ENCODE measurements at places on chromosomes 5 and 9.

DNA sequence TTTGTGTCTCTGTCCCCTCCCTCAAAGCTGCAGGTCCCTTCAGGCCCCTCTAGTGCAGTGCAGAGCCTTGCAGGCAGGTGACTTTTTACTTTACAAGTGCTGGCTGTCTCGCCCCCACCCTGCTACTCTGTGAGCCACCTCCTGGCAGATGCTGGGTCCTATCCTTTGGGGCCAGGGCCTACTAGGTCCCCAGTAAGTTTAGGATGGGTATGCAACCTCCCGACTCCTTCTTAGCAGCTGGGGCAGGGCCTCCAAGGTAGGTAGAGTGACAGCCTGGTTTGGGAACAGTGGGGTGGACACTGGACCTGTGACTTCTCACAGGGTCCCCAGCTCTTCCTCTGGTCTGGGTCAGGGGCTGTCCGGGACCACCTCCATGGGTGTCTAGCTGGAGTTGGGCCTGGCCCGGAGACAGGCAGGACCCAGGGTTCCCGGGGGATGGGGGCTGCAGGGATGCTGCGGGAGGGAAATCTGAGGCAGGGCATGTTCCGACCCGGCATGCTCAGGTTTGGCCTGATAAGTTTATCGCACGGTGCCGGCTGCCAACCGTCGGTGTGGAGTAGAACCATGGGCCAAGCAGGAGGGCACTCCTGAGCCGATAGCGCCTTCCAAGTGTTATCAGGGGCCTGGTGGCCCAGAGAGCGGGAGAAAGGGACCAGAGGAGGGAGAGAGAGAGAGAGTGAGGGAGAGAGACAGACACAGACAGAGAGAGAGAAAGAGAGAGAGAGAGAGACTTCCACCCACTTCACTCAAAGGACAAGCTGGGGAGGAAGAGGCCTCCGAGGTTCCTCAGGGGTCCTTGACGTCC is 20.5 kb downstream of the GFI1B start:
- no peak for DNase-seq

DNA sequence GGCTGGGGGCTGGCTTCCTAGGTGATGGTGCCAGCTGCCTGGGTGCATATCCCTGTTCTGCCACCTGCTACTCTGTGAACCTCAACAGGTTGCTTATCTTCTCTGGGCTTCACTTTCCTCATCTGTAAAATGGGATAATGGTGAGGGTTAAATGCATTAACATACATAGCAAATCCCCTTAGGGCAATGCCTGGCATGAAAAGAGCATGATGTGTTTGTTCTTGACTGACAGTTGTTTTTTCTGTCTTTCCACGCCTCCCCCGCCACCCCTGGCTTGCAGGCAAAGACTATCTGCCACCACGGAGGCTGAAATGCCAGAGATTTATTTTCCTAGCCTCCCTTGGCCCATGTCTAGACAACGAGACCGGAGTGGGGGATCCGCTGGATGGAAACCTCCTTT is 280.5 kb downstream of the NSG2 start:
- DNase-seq = no peak

DNA sequence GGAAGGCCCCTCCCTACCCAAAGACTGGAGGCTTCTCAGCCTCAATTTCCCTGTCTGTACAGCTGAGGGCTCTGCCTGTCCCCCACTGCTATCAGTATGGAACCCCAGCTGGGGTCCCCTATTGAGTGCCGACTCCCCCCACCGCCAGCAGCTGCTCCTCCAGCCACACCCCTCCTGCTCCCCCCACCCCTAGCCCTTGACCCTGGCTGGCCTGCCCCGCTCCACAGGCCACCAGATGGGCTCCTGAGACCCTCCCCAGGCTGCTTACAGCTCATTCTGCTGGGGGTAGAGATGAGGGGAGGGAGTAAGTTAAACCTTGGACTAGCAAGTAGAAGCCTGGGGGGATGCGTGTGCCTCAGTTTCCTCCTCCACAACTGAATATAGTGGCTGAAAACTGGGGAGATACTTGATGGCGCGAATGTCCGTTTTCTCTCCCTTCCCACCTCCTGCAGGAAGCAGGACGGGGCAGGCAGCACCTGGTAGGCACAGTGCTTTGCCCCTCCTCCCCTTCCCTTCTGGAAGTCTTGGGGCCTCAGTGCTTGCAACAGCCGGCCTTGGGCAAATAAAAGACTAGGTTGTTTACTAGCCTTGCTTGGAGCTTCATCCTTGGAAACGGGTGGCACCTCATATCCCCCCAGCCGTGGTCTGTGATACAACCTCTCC is 19.1 kb downstream of the URM1 start:
- no peak for DNase-seq

DNA sequence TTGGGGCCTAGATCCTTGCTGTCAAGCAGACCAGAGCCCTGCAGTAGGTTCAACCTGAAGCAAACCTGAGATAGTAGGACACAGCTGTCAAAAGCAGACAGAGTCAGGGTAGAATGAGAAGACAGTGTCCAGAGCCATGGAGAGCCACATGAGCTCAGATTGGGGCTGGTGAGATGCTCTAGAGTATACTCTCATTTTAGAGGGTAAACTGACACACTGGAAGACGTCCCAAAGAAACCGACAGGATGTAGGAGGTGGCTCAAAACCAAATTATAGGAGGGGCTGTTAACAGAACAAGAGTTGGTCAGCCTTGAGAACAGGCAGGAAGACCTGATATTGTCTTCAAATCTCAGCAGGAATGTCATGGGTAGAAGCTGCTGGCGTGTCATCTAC is 11.5 kb downstream of the CCDC69 start:
- no peak for DNase-seq

- DNase-seq = no peak
Observed at GRCh38 chr9:36584620-36585460, 12.1 kb downstream of the MELK start.

DNA sequence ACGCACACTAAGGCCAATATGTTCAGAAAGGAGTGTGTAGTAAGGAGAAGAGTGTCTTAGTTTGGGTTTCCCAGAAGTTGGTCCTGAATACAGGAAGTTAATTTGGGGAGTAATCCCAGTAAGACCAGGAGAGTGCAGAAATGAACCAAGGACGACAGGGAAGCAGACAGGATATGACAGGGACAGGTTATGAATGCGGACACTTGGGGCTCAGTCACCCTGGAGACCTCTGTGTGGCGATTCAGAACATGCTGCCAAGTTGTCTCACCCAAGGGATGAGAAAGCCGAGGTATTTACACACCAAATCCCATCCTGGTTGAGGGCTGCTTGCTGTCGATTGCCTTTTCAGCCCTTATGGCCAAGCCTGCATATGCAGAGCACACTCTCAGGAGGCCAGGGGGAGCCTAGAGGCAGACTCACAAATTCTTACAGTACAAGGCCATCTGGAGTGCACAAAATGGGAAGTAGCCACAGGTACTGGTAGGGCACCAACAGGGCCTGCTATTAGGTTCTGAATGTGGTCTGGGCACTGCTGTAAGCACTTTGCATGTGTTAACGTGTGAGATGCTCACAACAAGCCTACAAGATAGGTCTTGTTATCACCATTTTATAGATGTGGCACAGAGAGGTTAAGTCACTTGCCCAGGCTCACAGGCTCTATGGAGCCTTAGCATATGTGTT is 233.1 kb upstream of the ANKRD55 start:
- no peak for DNase-seq

DNA sequence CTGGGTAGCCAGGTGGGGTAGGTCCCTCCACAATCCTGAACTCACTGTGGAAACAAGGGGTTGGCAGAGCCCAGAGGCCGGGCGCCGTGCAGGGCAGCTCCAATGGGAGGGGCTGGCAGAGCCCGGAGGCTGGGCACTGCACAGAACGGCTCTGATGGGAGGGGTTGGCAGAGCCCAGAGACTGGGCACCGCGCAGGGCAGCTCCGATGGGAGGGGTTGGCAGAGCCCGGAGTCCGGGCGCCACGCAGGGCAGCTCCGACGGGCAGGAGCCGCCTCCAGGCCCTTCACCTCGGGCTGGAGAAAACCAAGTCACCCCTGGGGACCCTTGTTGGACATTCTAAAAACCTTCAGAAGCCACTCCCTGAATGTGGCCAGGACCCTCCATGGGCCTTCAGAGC is 9.3 kb downstream of the NACC2 start:
- DNase-seq = no peak

DNA sequence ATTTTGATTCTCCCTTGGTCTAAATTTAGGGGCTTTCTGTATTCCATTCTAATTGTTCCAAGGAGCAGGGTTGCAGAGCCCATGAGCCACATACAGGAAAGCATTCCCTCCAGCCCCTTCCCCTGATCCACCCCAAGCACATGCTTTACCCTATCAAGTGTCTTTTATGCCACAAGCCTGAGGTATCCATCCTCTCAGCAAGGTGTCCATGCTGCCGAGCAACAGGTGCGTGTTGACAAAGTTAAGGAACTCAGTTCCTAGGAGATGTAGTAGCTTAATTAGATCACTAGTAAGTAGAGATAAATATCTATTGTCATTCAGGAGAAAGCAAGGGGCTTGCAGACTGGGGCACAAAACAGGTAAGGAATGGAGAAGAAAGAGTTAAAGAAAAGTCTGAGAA is 57.8 kb downstream of the FEM1C start:
- no peak for DNase-seq

- DNase-seq = no peak
Observed at GRCh38 chr5:111983459-111983858, 226.5 kb upstream of the NREP start.

DNA sequence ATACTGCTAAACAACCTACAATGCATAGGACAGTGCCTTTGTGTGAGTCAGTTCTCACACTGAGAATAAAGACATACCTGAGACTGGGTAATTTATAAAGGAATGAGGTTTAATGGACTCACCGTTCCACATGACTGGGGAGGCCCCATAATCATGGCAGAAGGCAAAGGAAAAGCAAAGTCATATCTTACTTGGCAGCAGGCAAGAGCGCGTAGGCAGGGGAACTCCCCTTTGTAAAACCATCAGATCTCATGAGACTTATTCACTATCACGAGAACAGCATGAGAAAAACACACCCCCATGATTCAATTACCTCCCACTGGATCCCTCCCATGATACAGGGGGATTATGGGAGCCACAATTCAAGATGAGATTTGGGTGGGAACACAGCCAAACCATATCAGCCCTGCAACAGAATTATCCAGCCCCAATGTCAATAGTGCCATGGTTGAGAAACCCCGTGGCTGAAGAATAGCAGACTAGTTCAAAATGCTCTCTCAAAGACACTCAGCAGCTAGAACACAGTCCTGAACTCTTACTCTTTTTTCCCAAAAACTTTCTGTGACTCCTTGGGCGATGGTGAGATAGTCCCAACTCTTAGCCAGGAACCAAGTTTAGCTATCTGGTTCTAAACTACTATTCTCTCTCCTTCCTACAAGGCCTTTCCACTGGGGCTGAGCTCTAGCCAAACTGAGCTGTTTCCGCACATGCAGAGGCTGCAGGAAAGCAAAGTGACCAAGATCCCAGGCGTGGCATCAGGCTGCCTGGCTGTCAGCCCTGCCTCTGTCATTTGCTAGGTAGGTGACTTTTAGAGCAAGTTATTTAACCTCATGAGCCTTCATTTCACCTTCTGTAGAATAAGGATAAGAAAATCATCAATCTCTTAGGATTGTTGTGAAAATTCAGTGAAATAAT is 21.7 kb downstream of the FAT2 start:
- no peak for DNase-seq

DNA sequence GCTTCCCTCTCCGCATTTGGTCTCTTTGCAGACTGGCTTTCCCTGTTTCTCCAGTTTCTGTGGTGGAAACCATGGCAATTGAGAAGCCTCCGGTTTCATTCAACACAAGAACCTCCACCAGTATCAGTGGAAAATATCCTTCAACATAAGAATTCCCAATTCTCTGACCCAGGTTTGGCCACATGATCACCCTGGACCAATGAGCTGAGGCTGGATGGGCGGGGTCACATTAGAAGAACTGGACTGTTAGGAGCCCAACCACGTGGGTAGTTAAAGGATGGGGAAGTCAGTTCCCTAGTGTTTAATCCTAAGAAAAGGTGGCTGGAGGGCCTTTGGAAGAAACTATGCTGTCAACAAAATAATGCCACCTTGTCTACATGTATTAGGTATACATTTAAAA is 336.3 kb downstream of the DMRT2 start:
- no peak for DNase-seq

- DNase-seq = no peak
Observed at GRCh38 chr5:150397146-150397781, 15.4 kb downstream of the CD74 start.

GRCh38 chr5:125961150-125961549 is 462.1 kb upstream of the GRAMD2B start:
- no peak for DNase-seq

- no peak for DNase-seq
Observed at GRCh38 chr5:144108131-144108530, 62.3 kb downstream of the YIPF5 start.

DNA sequence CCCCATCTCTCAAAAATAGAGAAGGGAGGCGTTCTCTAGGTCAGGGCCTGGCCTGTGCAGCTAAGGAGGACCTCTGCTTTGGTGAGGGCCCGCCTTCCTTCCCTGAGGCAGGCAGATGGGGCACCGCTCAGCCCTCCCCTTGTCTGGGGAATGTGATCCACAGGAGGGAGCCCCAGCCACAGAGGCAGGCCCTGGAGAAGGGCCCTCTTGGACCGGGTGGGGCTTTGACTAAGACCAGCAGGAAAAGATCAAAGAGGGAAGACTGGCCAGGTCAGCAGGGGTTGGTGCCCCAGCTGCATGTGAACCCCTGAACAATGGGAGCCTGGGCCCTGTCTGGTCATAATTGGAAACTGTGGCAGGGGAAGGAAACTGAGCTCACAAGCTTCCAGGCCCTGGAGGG is 21.9 kb downstream of the PTPA start:
- DNase-seq = no peak

DNA sequence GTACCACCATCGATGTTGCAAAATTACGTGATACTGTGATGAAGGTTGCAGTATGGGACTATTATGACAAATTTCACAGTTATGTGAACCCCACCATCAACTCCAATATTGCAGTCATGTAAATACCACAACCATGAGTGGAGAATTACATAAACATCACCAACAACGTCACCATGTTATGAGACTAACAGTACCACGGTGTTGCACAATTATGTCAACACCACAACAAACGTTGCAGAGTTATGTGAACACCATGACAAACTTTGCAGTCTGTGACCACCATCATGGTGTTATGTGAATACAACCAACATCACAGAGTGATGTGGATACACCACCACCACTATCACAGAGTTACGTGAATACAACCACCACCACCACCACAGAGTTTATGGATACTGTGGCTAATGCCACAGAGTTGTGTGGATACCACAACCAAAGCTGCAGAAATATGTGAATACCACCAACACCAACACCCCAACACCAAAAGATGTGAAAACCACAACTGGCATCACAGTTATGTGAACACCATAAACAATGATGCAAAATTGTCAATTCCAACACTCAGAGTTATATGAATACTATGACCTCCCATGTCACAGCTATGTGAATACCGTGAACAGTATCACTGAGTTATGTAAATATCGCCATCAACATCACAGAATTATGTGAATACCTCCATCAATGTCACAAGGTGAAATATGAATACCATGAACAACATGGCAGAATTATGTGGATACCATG is 62.4 kb downstream of the SHC3 start:
- DNase-seq = no peak

DNA sequence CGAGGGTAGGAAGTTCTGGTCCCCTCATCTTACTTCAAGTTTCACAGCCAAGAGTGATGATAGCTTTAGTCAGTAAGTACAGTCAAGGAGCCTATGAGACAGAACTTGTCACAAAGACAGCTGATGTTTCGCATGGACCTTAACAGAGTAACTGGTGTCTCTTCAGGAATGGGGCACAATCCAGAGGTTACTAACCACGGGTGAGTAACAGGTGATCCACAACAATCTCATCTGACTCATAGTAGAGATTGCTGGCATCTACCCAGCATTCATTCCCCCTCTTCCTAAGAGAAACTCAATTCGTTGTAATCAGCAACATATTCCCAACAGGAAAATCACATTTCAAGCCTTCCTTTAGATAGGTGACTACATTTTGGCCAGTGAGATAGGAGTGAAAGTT is 126.7 kb downstream of the SNX18 start:
- no peak for DNase-seq
